ENCODE measurements at places on chromosomes 3 and 15.

DNA sequence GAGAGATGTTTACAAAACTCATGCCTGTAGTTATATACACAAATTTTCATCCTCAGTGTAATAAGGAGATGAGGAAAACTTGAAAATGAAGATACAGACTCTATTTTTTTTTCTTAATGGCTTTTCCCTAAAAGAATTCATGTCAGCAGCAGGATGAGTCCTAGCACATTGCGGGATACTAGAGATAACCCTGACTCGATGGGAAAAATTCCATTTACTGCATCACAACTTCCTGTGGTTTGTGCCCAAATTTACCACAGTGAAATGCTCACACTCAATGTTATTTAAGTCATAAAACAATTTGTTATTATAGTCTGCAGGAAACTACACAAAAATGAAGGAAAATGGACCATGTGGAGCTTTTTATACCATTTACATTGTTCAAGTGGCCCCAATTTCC is 581.9 kb upstream of the ZNF717 start:
- no peak for DNase-seq

- DNase-seq = no peak
Observed at GRCh38 chr3:43104660-43105595, 951 bp downstream of the POMGNT2 start.

DNA sequence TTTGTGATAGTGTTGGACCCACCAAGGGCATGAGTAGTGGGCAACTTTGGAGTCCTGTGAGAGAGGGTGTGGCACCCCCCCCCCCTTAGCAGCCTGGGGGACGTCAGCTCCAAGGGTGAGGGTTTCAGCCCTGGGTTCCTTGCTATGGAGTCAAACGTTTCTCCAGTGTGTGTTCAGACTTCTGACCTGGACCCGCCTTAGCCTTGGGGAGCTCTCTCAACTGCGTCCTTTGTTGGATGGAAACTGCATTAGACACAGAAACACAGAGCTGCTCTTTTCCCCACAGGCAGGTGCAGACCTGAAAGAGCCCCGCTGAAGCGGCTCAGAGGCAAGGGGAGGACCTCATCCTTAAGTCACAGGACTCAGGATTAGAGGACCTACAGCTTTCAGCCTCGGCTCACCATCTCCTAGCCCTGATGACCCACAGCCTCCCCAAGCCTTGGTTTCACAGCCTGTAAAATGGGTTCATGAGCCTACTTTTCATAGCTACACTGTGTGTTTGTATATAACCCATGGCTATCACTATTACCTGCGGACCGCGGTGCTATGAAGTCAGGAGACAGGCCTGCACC is 19.9 kb downstream of the ZNF710 start:
- no peak for DNase-seq

DNA sequence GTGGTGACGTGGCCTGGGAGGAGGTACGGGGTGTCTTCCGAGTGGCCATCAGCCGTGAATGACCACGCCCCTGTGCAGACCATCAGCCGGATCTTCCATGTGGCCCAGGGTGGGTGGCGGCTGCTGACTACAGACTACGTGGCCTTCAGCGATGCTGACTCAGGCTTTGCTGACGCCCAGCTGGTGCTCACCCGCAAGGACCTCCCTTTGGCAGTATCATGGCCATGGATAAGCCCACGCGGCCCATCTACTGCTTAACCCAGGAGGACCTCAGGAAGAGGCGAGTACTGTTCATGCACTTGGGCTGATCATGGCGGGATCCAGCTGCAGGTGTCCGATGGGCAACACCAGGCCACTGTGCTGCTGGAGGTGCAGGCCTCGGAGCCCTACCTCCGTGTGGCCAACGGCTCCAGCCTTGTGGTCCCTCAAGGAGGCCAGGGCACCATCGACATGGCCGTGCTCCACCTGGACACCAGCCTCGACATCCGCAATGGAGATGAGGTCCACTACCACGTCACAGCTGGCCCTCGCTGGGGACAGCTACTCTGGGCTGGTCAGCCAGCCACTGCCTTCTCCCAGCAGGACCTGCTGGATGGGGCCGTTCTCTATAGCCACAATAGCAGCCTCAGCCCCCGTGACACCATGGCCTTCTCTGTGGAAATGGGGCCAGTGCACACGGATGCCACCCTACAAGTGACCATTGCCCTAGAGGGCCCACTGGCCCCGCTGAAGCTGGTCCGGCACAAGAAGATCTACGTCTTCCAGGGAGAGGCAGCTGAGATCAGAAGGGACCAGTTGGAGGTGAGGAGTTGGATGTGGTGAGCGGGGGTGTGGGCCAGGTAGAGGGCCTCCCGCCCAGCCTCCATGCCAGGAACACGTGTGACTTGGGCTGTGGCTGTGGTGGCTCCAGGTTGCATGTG is 178.4 kb downstream of the TBC1D2B start:
- DNase-seq = no peak

DNA sequence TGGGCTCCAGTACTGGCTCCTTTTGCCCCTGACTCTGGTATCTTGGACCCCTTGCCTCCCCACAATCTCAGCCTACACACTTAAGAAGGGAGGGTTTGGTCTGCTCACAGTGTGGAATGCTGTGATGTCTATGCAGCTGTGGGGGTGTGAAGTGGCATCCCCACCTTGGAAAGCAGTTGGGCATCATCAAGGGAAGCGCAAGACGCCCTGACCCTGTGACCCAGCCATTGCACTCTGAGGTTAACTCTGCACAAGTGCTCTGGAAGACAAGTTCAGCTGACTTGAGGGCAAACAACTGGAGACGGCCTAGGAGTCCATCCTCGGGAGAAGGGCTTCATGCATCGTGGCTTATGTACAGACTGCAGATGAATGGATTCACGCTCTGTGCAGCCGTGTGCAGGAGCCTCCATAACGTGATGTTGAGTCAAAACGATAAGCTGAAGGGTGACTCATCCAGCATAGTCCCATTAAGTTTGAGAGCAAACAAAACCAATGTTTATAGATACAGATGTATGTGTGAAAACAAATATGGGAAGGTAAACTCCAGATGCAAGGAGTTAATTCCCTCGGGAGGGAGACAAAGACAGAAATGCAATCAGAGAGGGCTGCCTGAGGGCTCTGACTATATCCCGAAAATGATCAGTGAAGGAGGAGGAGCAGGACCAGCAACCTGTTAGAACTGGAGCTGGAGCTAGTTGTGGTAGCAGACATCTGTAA is 86.8 kb downstream of the LSM3 start:
- no peak for DNase-seq

- no peak for DNase-seq
Observed at GRCh38 chr3:100198579-100199269, 62.1 kb upstream of the TBC1D23 start.

DNA sequence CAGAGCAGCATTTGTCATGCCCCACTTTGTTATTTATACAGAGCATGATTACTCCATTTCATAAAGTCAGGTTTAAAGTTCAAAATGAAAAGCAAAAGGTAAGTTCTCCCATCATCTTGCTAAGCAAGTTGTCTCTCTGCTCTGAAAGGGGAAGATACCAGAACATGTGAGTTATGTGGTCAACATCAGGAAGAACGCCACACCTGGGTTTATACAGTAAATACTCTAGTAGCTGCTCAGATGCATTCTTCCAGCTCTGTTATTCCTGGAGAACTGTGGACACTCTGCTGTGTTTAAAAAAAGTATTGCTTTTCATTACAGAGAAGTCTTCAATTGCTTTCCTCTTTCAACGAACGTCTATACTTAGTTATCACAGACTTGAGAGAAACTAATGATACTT is 145.7 kb downstream of the PLCL2 start:
- no peak for DNase-seq

GRCh38 chr3:18898911-18899310 is 249.4 kb upstream of the KCNH8 start:
- no peak for DNase-seq

DNA sequence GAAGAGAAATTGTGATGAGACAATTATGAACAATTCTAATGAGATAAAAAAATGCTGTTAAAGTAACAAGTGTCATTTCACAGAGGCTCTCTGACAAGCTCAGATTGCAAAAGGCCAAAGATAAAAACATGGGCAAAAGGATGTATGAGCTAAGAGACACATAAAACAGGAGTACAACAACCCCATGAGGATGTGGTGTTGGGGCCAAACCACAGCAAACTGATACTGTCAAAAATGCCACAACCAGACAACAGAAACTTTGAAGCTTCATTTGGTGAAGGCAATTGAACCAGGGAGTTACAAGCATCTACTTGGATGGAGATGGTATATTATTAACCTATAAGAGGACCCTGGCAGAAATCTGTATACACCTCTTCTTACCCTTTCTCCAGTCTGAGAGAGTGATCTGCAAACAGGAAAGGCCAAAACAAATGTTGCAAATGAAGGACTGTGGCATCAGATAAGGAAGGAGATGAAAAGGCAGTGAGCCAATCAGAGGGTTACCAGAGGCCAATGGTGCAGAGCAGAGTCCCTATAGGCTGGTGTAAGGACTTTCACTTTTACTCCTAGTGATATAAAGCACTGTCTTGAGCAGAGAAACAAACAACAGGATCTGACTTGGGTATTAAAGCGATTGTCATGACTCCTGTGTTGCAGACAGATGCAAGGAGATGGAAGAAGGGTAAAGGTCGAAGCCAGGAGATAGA is 659.0 kb downstream of the NTRK3 start:
- no peak for DNase-seq

DNA sequence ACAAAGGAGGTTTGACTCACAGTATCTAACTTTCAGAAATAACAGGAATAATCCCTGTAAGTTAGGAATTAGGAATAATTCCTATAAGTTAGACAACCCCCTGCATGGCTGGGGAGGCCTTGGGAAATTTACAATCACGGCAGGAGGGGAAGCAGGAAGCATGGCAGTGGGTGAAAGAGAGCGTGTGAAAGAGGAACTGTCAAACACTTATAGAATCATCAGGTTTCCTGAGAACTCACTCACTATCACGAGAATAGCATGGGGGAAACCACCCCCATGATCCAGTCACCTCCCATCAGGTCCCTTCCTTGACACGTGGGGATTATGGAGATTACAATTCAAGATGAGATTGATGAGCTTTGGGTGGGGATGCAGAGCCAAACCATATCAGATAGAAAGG is 385.5 kb downstream of the IL20RB start:
- no peak for DNase-seq

GRCh38 chr3:25380222-25380739 is 47.8 kb upstream of the RARB start:
- no peak for DNase-seq

GRCh38 chr3:64827431-64827830 is 139.6 kb upstream of the ADAMTS9 start:
- DNase-seq = no peak

- no peak for DNase-seq
Observed at GRCh38 chr3:64222501-64223111, 2.7 kb downstream of the PRICKLE2 start.

- no peak for DNase-seq
Observed at GRCh38 chr15:99442252-99442897, 123.4 kb upstream of the MEF2A start.

GRCh38 chr3:170992854-170993253 is 33.7 kb downstream of the SLC2A2 start:
- no peak for DNase-seq

DNA sequence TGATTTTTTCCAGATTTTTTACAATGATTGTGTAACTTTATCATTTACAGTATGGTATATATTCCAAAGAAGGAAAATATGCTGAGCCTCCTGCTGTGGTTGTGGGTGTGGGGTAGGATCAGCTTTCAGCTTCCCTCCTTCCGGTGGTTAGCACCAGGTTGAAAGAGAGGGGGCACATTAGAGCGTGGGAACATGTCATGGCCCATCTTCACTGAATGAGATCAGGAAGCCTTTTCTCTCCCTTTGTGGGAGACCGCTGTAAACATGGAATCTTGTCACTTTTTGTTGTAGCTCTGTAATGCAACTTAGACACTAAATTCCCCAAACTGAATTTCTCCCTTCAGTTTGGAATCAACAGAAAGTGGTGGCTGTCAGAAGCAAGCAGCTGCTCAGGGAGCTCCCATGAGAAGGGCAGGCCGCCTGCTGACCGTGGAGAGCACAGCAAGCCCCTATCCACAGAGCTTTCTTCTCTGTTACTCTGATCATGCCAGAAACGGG is 86.7 kb upstream of the LIMD1 start:
- DNase-seq = no peak

DNA sequence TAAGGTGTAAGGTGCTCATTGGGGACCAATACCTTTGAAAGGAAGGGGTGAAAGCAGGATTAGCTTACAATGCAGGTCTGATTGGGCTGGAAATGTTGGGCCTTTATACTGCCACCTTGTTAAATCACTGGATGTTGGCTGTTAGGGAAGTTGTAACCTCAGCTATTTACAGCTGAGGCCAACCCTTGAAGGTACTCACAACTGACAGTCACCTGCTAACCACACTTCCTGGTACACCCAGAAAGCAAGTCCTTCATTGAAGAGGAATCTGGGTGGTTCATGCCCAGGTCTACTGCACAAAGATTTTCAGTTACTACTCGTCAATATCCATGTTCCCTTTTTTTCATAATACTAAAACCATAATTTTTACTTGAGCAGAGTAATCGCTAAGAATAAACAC is 65.4 kb upstream of the CLDN18 start:
- DNase-seq = no peak

GRCh38 chr3:131406274-131406673 is 24.7 kb downstream of the NUDT16 start:
- DNase-seq = no peak

GRCh38 chr3:129548104-129548965 is 5.4 kb downstream of the H1-8 start:
- no peak for DNase-seq

DNA sequence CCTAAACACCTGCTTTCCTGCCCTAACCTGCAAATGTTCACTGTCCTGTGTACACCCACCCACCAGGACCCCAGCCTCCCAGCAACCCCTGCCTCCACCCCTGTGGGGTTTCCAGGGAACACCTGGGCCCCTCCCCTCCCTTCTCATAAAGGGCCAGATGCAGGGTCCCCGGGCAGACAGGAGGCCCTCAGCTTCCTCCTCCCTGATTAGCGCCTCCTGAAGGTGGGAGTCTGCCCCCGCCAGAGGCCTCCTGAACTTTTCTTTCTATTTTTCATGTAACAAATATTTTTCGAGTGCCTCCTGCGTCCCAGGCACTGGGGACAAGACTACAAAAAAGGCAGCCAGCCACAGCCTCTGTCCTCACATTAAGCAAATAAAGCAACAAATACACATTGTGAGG is 135.4 kb upstream of the LINGO1 start:
- DNase-seq = no peak

GRCh38 chr15:70257573-70258248 is 160.0 kb upstream of the TLE3 start:
- no peak for DNase-seq

- DNase-seq = no peak
Observed at GRCh38 chr15:36331531-36332275, 247.7 kb upstream of the CDIN1 start.

GRCh38 chr3:133375403-133375745 is 24.5 kb upstream of the BFSP2 start:
- no peak for DNase-seq

DNA sequence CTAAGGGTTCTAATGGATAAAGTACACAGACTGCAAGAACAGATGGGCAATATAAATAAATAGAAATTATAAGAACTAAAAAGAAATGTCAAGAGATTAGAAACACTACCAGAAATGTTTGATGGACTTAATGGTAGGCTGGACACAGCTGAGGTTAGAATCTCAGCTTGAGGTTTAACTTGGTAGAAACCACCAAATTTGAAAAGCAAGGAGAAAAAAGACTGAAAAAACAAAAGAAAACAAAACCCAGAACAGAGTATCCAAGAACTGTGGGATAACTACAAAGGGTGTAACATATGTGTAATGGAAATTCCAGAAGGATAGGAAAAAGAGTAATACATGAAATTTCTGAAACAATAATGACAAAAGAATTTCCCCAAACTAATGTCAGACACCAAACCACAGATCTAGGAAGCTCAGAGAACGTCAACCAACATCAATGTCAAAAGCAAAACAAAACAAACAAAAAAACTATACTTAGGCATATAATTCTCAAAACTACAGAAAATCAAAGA is 35.0 kb downstream of the RFX7 start:
- no peak for DNase-seq
